NCI-H774 (cell line): ENCODE measurements at places on chromosomes 4 and X.

GRCh38 chr4:4677556-4678522 lies 136.0 kb upstream of the STX18 start:
- DNase-seq: no peak

- no peak for DNase-seq
These were observed 81.6 kb downstream of the NSUN7 start for GRCh38 chr4:40831146-40831907.

GRCh38 chrX:37371578-37371991 lies 22.4 kb downstream of the PRRG1 start:
- DNase-seq: no peak

- DNase-seq: no peak
These were observed 79.1 kb upstream of the INPP4B start for GRCh38 chr4:142925161-142925560.

- DNase-seq: no peak
These were observed 961 bp upstream of the NOCT start for GRCh38 chr4:139014371-139015268.

DNA sequence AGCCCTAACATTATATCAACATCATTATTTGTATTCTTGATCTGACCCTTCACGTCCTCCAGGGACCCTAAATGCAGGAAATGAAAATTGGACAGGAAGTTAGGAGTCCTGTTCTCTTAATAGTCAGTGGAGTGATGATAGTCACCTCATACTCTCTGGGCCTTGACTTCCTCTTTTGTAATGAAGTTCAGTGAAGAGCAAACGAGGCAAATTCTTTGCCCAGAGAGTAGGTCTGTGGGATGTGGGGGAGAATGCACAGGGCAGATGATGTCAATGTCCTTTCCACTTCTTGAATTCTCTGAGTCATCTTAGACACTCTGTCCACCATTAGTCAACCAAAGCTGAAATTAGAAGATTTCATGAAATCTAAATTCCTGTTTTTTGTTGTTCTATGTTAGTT lies 17.1 kb upstream of the GPRIN3 start:
- no peak for DNase-seq

GRCh38 chr4:119493886-119494285 lies 134.7 kb downstream of the PDE5A start:
- DNase-seq: no peak

DNA sequence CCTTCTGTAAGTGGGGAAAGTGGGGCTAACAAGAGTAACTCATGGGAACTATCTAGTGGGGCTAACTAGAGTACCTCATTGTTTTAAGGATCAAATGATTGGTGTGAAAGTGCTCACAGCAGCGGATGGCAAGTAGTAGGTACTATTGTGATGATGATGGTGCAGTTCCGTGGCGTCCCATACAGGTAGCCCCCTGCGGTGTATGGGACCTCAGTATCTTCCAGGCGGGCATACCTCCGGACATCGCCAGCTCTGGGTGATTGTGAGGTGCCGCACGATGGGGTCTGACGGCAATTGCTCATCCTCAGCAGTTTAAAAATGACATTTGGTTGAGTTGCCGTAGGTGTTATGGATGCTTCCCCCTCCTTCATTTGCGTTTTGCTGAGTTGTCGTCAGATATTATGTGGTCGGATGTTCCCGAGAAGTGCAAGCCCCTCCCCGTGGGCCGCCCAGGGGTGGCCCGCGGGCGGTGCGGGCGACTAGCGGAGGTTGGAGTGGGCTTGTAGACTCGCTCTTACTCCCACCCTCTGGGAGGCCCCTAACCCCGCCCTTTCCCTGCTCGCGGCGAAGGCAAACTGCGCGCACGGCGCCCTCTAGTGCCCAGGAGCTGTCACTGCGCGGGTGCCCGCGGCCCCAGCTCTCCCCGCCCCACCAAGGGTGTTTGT lies 18.3 kb upstream of the GPR101 start:
- DNase-seq: peak; percentile 79

GRCh38 chrX:119062750-119063374 lies 9.9 kb upstream of the CT47C1 start:
- no peak for DNase-seq

GRCh38 chr4:82515705-82516104 lies 46.1 kb downstream of the TMEM150C start:
- peak; percentile 13 for DNase-seq

DNA sequence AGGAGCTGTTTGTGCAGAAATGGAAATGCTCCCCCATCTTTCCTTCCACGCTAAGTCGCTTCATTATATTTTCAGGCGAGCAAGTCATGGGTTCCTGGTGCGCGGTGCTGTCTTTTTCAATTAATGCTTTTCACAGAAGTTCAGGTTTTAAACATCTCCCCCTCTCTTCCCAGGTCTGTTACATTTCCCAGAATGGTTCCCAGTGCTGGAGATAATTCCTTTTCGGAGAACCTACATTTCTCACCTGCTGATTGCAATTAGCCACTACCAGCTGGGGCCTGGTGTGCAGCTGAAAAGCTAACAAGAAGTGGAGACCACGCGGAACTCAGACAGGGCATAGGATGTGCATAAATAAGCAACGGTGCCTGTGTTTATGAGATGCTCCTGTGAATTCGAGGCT lies 217.8 kb downstream of the MID1IP1 start:
- no peak for DNase-seq

DNA sequence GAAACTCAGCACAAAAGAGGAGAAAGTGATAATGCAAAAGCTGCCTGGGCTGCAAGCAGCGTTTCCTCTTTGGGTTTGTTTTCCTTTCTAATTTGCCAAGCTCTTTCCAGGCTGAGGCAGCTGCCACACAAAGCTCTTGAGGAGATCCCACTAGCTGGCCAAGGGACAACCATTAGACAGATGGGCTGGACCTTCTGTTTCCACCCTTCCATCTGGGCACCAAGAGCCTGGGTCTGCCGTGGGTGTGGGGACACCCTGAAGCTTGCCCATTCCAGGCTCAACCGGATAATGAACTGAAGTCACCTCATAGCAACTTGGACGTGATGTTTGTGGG lies 194.6 kb upstream of the C1QTNF7 start:
- DNase-seq: peak; percentile 6

DNA sequence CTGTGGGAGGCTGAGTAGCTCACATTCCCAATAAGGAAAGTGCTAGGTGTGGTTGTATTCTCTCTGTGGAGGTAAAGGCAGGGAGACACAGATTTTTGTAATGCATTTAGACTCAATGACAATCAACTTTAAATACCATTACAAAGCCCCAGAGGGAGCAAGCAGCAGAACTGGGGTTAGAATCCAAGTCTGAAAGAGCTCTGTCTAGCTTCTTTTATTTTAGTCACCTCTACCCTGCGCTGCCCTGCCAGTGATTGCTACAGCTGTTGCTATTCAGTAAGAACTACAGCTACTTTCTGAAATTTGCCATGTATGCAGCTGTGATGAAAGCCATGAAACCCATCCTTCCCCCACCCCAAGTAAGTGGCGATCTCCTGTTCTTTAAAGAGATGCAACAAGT lies 22.5 kb downstream of the SLC39A8 start:
- no peak for DNase-seq

DNA sequence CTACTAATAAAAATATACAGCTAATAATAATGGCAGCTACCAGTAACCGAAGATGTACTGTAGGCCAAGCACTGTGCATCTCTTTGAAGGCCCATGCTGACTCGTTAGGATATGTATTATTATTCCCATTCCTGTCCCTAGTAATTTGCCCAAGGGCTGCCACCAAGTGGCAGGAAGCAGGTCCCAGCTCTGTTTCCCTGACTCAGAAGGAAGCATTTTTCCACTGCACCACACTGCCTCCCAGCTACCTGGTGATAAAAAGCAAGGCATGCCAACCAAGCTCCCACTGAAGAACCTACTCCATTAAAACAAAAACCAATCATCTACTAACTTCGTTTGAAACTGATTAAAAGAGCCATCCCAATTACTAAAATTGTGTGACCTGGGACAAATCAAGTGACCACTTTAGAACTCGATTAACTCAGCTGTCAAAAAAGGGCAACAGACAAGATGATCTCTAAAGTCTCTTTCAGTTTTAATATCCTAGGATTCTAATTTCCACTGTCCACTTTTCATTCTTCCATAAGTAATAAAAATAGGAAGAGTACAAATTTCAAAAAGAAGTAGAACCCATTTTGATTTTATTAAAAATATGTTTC lies 24.3 kb upstream of the PGM2 start:
- DNase-seq: peak; percentile 90

- no peak for DNase-seq
These were observed 12.0 kb upstream of the SLC2A9 start for GRCh38 chr4:10033191-10033881.

GRCh38 chr4:40316333-40316781 lies 18.8 kb upstream of the CHRNA9 start:
- no peak for DNase-seq

GRCh38 chr4:23814587-23814986 lies 75.3 kb downstream of the PPARGC1A start:
- no peak for DNase-seq

- DNase-seq: no peak
These were observed 330.1 kb downstream of the PAPSS1 start for GRCh38 chr4:107389965-107390364.

DNA sequence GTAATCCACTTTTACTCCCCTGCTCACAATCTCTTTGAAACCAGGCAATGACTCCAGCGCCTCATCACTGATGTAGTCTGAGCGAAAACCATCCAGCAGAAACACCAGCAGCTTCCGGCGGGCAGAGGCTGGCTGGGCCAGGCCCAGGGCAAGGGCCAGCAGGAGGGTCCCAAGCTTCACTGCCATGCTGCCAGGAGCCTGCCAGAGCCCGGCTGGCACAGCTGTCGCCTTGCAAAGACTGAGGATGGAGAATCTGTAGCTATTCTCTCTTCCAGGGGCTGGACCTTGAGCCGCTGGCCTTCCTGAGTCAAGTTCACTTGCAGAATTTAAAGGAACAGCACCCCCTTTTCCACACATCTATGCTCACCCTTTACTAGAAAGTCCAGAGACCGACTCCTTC lies at the start of gene ENPP6:
ENPP6 (minus strand) TSS at position 240 of the 400 bp plus-strand sequence; CDS start at position 186, 54 bp downstream.
- no peak for DNase-seq

- no peak for DNase-seq
These were observed 26.7 kb upstream of the CLDN34 start for GRCh38 chrX:9940421-9940820.

GRCh38 chr4:70725633-70726032 lies 3.9 kb downstream of the RUFY3 start:
- DNase-seq: no peak

GRCh38 chrX:115960440-115961084 lies 210.0 kb upstream of the AGTR2 start:
- no peak for DNase-seq

DNA sequence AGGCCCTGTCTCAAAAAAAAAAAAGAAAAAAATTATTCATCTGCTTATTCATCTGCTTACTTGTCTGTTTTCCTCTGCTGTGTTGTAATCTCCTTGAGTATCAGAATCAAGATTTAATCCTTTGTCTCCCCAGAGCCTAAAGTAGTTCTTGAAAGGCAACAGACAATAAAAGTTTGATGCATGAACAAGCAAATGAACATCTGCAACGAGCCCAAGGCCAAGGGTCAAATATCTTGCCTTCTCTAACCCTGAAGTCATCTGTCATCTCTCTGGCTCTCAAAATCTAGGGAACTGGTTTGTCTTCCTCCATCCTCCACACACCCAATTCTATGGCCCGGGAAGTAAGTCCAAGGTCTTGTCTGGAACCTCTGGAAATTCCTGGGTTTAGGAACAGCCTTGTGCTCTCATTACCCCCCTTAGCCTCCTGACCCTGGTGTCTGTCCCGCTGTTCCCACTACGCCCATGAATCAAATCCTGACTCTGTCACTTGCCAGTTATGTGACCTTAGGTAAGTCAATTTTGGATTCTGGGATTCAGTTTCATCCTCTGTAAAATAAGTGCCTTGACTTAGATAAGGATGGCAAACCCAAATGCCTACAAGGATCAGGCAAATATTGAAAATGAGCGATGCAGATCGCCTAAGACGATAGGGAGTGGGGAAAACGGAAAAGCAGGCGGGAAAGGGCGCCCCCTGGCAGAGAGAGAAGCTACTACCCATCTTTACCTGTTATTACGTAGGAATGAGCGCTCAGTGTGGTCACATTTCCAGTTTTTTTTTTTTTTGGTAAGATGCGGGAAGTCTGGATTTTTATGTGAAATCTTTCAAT lies 102.7 kb upstream of the DHX15 start:
- peak; percentile 4 for DNase-seq

DNA sequence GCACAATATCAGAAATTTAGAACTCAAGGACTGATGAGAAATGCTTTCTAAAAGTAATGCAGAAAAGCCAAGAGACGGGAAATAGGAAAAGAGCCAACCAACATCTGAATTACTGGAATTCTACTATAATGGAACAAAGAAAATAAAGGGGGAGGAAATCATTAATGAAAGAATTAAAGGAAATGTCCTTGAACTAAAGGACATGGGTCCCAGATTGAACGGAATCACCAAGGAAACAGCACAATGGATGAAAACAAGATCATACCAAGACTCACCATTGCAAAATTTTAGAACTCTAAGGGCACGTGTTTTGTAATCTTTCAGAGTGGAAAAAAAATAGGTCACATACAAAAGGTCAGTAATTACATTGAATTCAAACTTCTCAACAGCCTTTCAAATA lies 35.9 kb downstream of the HPGDS start:
- DNase-seq: no peak

DNA sequence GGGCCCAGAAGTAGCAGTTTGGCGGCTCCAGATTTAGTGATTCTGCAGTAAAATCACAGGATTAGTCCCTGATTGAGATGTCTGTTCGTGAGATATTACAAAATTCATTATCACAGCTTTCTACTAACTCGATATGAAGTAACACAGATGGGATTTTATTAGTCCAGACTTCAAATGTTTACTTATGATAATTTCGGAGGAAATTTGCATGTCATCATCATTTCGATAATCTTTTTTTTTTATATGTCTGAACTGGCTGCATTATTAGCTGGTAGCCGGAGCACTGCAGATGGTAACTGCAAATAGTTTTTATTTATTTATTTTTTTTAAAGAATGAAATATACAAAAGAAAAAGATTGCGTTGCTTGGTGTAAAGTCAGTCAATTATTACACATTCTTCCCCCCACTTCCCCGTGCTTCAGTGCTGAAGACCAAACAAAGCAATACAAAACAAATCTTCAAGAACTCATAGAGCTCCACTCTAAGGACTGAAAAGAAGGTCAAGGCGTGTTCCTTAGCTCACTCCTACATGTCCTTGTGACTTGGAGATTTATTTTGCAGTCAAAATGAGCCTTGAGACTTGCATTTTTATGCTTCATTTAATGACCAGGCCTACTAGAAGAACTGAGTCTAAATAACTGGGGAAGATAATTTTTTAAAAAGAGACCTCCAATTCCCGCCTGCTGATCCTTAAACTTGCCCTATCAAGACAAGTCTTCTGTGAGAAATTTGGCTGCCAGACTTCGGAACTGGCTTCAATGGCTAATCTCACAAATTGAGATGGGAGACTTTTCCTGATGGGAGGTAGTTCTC lies 11.7 kb upstream of the PITX2 start:
- DNase-seq: no peak

GRCh38 chrX:85882601-85883000 lies 164.8 kb downstream of the CHM start:
- DNase-seq: no peak

GRCh38 chr4:110055158-110055768 lies 142.6 kb downstream of the EGF start:
- no peak for DNase-seq

DNA sequence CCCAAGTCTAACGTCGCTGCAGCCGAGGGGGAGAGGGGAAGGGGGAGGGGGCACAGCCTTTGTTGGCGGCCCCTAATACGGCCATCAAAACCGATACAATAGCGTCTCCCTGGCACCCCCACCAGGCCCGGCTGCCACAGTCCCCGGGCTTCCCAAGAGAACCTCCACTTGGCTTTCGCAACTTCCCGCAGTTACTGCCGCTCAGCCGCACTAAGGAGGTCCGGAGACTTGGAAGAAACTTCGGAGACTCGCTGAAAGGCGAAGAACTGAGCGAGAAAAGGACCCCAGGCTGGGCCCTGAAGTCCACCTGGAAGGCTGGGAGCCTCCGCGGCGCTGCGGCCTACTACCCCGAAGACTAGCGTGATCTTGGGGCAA lies 2.8 kb downstream of the NKX6-1 start:
- no peak for DNase-seq
